ENCODE measurements at places on chromosomes 11 and 22. TPM values are rescaled to one million over a fixed set of nuclear protein-coding genes. Genes with fewer than 3 reads are reported as not detected.

Gene CFAP300
- total RNA-seq, result 2.9 TPM

Gene HBB
- not detected for total RNA-seq

Gene RBMXL2
- not detected for total RNA-seq

Gene SLC22A9
- total RNA-seq, result not detected

Gene PIWIL4
- 7.7 TPM for total RNA-seq

Gene SEPTIN3
- 3.2 TPM for total RNA-seq

Gene RIMBP3C
- total RNA-seq, result not detected

Gene SELENOO
- 29.5 TPM for total RNA-seq

Gene APOL6
- total RNA-seq, result 24.0 TPM

Gene ANGPTL5
- not detected for total RNA-seq

Gene JAM3
- total RNA-seq, result 0.22 TPM

Gene MOGAT2
- not detected for total RNA-seq

Gene CSNK2A3
- total RNA-seq, result 0.86 TPM

Gene KIRREL3
- total RNA-seq, result 0.15 TPM

Gene MISFA
- 7.3 TPM for total RNA-seq

- DNase-seq, result no peak
These were observed 5.2 kb upstream of the SLN start for GRCh38 chr11:107716884-107717532.

GRCh38 chr11:77046060-77046501 is 11.9 kb downstream of the B3GNT6 start:
- peak; percentile 89 for DNase-seq

DNA sequence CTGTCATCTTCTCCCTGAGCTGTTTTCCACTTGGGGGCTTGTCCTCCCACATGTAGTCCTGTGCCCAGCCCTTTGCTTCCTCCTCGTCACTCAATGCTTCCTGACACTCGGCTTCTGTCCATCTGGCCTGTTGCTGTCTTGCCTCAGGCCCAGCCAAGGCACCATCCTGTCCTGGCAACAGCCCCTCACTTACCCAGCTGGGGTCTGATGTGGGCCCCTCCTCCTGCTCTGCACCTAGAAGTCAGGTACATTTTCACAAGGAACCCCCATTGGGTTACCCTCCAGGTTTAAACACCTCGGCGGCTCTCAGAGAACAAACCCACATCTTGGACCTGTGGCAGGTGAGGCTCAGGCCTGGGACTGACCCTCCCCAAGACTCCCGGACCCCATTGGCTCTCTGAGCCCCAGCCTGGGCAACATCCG is 784.8 kb downstream of the TBC1D22A start:
- DNase-seq, result no peak

- DNase-seq, result no peak
These were observed 39.3 kb downstream of the CAPN1 start for GRCh38 chr11:65221026-65221425.

GRCh38 chr11:17076517-17077239 is 789 bp downstream of the RPS13 start:
- DNase-seq, result no peak

GRCh38 chr11:32030875-32031503 is 59.9 kb upstream of the RCN1 start:
- no peak for DNase-seq

- peak; percentile 51 for DNase-seq
These were observed 1.8 kb downstream of the TMEM86A start for GRCh38 chr11:18700375-18700774.

DNA sequence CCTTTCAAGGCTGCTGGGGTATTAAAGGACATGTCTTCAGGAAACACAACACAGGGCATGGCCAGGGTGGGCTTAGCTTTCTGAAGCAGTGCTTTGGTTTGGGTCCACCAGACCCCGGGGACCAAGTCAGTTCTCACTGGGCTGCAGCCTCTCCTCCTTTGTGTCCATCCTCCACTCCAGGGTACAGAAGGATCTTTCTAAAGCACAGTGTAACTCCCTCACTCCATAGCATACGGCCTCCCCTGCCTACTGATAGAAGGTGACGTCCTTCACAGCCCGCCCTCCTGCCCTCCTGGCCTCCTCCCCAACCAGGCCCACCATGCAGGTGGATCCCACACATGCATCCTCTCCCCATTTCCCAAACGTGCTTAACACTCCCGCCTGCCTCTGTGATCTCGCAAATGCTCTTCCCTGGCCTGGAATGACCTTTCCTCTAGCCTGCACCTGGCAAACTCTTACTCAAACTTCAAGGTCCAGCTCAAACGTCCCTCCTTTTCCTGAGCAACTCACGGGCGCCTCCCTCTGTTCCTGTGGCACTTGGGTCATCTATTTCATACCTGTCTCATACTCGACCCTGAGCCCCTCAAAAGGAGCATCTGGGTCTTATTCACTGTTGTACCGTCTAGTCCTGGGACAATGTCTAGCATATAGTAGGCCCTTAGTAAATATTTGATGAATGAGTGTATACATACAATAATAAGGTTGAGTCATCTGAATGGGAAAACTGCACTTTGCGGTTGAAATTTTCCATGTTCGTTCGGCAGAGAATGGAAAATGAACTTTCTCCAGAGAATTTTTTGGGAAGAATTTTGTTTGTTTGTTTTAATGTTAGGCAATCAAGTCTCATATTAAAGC is 187.7 kb downstream of the EFCAB6 start:
- DNase-seq, result no peak

GRCh38 chr11:22275600-22275999 is 62.6 kb upstream of the SLC17A6 start:
- DNase-seq, result no peak

- no peak for DNase-seq
These were observed 106.8 kb downstream of the DCDC1 start for GRCh38 chr11:31262761-31263160.

DNA sequence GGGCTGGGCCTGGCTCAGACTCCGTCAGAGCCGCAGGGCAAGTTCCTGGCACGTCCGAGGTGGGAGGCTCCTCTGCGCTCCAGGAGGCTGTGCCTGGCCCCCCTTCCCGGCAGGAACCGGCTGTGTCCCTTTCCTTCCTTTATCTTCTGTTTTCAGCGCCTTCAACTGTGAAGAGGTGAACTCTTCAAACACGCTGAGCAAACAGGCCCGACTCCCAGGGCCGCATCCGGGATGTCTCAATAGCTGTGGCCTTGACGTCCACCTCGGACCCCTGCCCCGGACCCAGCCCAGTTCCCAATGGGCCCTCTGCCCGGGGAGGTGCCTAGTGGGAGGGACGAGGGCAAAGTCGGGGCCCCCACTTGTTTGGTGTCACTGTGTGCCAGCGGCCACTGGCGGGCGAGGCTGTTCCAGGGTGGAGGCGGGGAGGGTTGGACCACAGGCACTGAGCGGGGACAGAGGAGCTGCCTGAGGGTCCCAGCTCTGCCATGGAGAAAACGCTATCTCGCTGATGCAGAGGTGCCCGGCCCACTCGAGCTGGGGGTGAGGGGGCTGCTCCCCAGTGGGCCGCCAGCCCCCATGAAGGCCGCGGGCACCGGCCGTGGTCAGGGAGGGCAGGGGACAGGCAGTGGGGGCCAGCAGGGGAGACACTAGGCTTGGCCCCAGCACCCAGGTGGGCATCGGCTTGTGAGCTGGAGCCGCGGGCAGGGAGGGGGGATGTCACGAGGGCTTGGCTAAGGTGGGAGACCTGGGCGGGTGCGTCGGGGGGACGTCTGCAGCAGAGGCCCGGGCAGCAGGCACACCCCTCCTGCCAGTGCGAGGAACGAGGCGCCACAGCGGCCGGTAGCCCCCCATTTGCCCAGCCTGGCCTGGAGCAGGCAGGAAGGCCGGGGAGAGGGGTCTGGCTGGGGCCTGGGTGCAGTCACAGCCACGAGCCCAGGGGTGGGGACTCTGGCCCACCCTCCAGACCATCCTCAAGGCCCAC is 2.7 kb upstream of the MUC5B start:
- peak; percentile 38 for DNase-seq

- no peak for DNase-seq
These were observed 35.0 kb upstream of the ADORA2A start for GRCh38 chr22:24392218-24392931.

DNA sequence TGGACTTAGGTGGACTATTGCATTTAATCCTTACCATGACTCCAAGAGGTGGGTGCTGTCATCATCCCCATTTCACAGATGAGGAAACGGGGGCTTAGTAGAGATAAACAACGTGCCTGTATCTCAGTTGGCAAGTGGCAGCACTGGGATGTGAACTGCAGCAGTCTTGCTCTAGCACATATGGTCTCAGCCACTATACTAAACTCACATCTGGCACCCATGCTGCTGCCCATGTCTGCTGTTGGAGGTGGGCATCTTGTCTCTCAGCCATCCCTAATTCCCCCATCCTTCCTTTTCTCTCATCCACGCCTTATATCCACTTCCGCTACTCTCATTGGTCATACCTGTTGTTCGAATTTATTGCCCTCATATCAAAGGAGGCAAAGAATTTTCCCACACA is 3.8 kb downstream of the PRG3 start:
- no peak for DNase-seq

- DNase-seq, result peak; percentile 38
These were observed 18.6 kb downstream of the USH1C start for GRCh38 chr11:17525570-17525969.

GRCh38 chr11:8296872-8297271 is 33.2 kb upstream of the LMO1 start:
- no peak for DNase-seq

GRCh38 chr22:31948002-31948401 is 3.7 kb downstream of the YWHAH start:
- no peak for DNase-seq

GRCh38 chr11:4185561-4185960 is 91.0 kb downstream of the RRM1 start:
- no peak for DNase-seq

- DNase-seq, result no peak
These were observed 13.0 kb downstream of the DNAJB13 start for GRCh38 chr11:73963861-73964260.

DNA sequence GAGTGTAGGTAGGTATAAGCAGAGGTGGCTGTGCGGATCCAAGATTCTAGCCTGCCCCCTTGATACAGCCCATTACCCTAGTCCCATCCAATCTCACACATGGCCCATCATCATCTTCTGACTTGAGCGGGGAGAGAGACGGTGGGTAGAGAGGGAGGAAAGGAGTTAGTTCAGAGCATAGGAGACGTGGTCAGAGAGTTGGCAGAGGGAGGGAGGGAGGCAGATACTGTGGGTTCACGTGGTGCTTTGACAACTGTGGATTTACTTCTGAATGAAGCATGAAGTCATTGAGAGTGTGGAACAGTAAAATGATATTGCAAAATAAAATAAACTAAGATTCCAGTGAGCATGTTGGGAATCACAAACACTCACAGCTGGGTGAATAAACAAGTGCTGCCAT is 31.4 kb upstream of the VPREB1 start:
- no peak for DNase-seq

DNA sequence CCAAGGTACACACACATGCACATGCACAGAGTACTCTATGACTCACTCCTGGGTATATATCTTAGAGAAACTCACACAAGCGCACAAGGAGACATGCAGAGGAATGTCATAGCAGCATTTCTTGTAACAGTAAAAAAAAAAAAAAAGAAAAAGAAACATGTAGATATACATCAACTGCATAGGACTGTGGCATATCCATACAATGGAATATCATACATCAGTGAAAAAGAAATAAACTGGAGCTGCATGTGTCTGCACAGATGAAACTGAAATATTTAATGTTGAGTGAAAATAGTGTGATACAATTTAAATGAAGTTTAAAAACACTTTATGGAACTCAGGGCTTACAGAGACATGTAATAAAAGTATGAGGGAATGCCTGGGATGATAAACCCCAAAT is 46.4 kb downstream of the SYT13 start:
- DNase-seq, result no peak

DNA sequence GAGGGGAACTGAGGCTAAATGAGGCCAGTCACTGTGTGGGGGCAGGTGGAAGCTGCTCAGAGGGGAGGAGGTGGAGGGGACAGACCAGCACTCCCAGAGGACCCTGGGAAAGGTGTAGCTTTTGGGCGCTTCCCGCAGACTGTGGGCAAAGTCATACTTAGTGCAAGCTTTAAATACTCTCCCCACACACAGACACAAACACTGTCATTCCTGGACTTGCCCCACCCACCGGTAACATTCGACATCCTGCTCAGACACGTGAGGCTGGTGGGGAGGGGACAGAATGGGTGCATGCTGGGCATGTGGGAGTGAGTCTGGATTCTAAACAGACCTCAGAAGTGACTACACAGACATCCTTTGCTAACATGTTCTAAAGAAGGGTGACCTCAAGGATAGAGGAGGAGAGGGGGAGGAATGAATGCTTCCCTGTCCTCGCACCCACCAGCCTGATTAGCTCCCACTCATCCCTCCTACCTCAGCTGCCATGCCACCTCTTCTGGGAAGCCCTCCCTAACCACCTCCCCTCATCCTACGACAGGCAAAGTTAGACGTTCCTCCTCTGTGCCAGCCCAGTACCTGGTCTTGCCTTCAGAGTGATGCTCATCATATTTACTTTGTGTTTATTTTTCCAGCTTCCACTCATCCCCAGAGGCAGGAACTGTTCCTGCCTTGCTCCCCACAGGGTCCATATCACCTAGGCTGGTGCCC is 22.2 kb downstream of the TSKU start:
- DNase-seq, result no peak

DNA sequence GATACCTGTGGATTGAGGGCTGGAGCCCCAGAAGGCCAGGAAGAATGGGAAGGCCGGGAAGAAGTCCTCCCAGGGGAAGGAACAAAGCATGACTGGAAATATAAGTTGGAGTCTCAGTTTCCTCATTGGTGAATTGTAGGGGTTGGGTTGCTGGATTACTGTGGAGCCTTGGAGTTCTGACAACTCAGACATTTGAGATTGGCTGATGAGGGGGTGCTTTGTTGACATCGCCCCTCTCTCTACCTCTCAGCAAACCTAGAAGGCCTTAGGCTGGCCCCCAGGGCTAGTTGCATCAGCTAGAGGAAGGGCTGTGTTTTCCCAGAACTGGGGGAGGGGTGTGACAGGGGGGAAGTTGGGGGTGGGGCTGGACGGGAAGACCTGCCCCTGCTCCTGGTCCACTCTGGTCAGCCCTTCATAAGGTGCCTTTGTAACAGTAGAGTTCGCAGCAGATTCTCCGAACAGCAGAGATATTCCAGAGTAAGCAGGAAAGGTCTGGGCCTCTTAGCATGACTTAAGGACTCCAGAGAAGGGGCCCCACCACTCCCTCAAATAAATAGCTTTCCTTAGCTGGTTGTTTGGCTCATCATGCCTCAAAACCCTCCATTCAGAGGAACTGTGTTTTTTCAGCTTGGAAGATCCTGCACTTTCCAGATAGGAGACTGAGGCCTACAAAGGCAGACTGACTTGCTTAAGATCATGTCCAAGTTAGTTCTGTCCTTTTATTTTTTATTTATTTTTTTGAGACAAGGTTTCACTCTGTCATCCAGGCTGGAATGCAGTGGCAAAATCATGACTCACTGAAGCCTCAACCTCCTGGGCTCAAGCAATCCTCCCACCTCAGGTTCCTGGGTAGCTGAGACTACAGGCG is 12.5 kb upstream of the THRSP start:
- DNase-seq, result no peak
